ENCODE measurements at places on chromosomes 4 and X. TPM values are rescaled to one million over a fixed set of nuclear protein-coding genes. Genes with fewer than 3 reads are reported as not detected.

Gene MXD4
- total RNA-seq: 45.2 TPM

Gene RASGEF1B
- total RNA-seq: 0.39 TPM

Gene PAGE2
- total RNA-seq: not detected

Gene GAGE12H
- total RNA-seq: not detected

Gene CXCL13
- total RNA-seq: not detected

Gene GPC3
- total RNA-seq: 1.5 TPM

Gene BGN
- 11.4 TPM for total RNA-seq

Gene SGMS2
- 80.5 TPM for total RNA-seq

Gene RUFY3
- 51.6 TPM for total RNA-seq

Gene ARX
- total RNA-seq: not detected

Gene PHOX2B
- not detected for total RNA-seq

Gene INTS6L
- total RNA-seq: 2.2 TPM

Gene LIAS
- total RNA-seq: 12.5 TPM

Gene SMIM31
- not detected for total RNA-seq

Gene C4orf50
- not detected for total RNA-seq

Gene SRPX2
- 78.2 TPM for total RNA-seq

Gene MSX1
- 17.6 TPM for total RNA-seq

Gene C4orf36
- not detected for total RNA-seq

Gene RGN
- total RNA-seq: 0.98 TPM

Gene LONRF3
- total RNA-seq: not detected

Gene SERPINA7
- not detected for total RNA-seq

Gene KDR
- under 0.01 TPM for total RNA-seq

Gene TLR7
- not detected for total RNA-seq

Gene SLC25A43
- total RNA-seq: 25.0 TPM

Gene PAGE4
- total RNA-seq: not detected

Gene CXCL5
- 20.2 TPM for total RNA-seq

Gene HAND2
- total RNA-seq: 15.4 TPM

Gene SYN1
- 0.20 TPM for total RNA-seq

Gene DUX4
- not detected for total RNA-seq

Gene REPS2
- total RNA-seq: 0.37 TPM

Gene CENPVL1
- under 0.01 TPM for total RNA-seq

Gene JADE3
- 3.9 TPM for total RNA-seq

Gene NDST4
- total RNA-seq: not detected

Gene FGG
- not detected for total RNA-seq

Gene TRIM61
- 1.2 TPM for total RNA-seq

Gene SPON2
- 267 TPM for total RNA-seq

Gene PAK3
- total RNA-seq: under 0.01 TPM

Gene CHRDL1
- 1.4 TPM for total RNA-seq

Gene PCDH10
- not detected for total RNA-seq

Gene ZFYVE28
- 4.9 TPM for total RNA-seq

Gene CACNA1F
- total RNA-seq: not detected

Gene TMPRSS11A
- total RNA-seq: not detected

Gene VEGFC
- 11.8 TPM for total RNA-seq

Gene C4orf46
- total RNA-seq: 16.2 TPM

Gene STPG2
- total RNA-seq: not detected

Gene HMGN5
- 0.73 TPM for total RNA-seq

Gene S100G
- total RNA-seq: not detected

Gene XG
- total RNA-seq: 12.9 TPM

Gene PDE5A
- 2.2 TPM for total RNA-seq

Gene SSX1
- not detected for total RNA-seq

Gene RS1
- not detected for total RNA-seq

Gene FAM184B
- total RNA-seq: not detected

Gene STK32B
- total RNA-seq: 3.7 TPM

Gene GUCY1B1
- 4.8 TPM for total RNA-seq

Gene RBM46
- total RNA-seq: not detected

Gene PRSS12
- 4.1 TPM for total RNA-seq

Gene TNIP3
- total RNA-seq: 0.78 TPM

Gene TCEAL6
- total RNA-seq: not detected

Gene S100P
- not detected for total RNA-seq

Measured in subcutaneous preadipocyte (primary cell).